ENCODE measurements at places on chromosomes 2 and 18.

- no peak for DNase-seq
Measured at GRCh38 chr2:178223806-178224205, 29.5 kb downstream of the OSBPL6 start.

DNA sequence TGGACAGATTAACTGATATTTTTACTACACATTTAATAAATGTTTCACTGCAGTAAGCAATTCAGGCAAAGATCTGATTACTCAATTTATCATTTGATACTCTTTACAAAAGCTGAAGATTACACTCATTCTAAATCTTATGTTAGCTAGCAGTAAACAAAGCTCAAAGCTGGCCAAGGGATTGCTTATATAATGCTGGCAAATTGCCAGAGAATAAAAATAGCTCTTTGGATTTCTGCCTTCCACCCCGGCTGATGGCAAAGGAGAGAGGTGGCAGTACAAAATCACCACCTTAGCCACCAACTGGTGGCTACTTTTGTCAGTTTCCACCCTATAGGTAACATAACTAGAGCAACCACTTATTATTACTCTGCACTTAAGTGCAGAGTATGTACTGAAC is 320.5 kb downstream of the FSIP2 start:
- DNase-seq: no peak

- no peak for DNase-seq
Measured at GRCh38 chr2:133600266-133600928, 32.1 kb upstream of the NCKAP5 start.

GRCh38 chr2:28370354-28370753 is 22.3 kb upstream of the FOSL2 start:
- DNase-seq: no peak

- DNase-seq: no peak
Measured at GRCh38 chr18:7062236-7062635, 55.4 kb downstream of the LAMA1 start.

DNA sequence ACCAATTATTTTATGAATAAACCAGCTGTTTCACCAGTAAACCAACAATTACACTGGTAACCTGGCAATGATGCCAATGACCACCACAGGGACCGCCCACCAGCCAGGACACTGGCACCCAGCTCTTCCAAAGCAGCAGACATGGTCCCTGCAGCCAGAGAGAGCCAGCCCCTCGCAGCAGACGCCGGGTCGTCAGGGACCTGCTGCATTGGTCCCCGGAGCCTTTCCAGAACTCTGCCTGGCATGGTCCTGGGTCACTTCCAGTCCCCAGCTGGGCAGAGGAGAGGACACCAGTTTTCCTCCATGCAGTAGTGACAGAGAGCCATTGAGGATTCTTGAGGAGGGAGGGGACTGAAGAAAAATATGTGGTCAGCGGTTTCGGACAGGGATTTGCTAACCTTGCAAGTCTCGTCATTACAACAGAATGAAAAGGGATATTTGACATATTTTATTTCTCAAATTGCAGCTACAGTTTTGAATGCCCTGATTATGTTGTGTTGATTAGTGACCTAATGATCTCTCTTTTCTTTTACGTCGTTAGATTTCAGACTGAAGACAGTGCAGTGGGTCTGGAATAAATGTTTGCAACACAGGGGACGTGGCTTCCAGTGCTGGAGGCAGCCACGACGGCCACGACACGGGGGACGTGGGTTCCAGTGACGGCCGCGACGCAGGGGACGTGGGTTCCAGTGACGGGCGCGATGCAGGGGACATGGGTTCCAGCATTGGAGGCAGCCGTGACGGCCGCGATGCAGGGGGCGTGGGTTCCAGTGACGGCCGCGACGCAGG is 154.5 kb downstream of the TPO start:
- peak; percentile 22 for DNase-seq

- no peak for DNase-seq
Measured at GRCh38 chr2:206693399-206694137, 24.6 kb downstream of the DYTN start.

GRCh38 chr2:135997380-135997779 is 12.0 kb upstream of the DARS1 start:
- no peak for DNase-seq

DNA sequence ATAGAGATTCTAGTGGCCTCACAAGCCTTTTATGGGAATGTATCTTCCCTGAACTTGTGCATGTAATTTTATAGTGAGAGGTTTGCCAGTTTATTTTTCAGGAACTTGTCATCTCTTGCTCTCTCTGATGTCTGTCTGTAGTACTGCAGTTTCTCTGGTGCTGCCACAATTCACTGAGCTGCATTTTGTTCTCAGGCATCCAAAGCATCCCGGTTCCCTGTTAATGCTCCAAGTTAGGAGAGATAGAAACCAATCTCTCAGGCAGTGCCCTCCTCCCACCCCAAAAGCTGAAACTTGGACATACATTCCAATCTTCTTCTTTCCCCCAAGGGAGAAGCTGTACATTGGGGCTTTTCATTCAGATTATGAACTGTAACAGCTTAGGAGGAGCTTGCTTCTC is 30.1 kb upstream of the GRB14 start:
- DNase-seq: no peak

DNA sequence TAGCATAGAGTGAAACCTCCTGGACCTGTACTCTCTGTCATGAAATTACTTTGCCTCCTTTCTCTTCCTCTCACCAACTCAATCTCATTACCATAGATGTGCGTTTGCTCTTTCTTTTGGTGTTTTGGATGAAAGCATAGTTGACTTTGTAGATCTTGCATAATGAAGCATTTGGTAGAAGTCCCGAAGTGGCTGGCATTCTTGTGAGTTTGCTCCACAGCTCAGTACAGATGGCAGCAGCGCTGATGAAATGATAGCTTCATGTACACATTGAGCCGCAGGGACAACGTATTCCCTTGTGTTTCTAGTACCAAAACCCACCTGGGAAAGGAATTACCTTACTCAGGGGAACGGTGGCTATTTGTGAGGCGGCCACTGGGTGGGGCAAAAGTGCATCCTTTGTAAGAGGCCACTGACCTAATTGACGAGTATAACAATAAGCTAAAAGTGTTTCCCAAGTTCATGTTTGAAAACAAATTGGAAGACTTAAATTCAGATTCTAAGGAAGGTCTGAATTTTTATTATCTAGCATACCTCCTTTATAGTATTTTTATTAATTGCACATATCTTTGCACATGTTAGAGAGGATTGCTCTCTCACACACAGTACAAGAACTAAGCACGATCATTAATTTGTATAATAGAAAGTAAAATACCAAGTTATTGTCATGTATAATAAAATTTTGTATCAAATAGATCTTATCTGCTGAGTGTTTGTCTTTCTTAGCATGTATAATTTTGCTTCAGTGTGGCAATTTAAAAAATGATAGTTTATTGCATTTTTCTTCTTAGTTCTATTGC is 25.4 kb upstream of the CDH7 start:
- DNase-seq: no peak

DNA sequence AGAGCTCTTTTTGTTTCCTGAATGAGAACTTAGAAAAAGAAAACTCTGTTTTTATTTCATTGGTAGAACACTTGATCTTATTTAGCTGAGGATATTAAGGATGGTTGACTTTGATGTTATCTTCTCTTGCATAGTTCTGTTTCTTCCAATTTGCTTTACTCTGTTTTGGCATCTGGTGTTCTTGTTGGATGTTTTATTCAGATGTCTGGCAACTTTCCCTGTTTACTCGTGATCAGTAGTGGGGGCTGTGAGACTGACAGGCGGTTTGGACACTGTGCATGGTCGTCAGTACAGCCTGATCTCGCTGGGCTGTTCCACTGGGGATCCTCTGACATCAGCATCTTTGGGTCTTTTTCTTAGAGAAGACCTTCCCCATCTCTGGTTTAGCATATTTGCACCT is 100.1 kb downstream of the TSN start:
- no peak for DNase-seq

GRCh38 chr2:190980630-190981209 is 33.3 kb downstream of the STAT1 start:
- no peak for DNase-seq

DNA sequence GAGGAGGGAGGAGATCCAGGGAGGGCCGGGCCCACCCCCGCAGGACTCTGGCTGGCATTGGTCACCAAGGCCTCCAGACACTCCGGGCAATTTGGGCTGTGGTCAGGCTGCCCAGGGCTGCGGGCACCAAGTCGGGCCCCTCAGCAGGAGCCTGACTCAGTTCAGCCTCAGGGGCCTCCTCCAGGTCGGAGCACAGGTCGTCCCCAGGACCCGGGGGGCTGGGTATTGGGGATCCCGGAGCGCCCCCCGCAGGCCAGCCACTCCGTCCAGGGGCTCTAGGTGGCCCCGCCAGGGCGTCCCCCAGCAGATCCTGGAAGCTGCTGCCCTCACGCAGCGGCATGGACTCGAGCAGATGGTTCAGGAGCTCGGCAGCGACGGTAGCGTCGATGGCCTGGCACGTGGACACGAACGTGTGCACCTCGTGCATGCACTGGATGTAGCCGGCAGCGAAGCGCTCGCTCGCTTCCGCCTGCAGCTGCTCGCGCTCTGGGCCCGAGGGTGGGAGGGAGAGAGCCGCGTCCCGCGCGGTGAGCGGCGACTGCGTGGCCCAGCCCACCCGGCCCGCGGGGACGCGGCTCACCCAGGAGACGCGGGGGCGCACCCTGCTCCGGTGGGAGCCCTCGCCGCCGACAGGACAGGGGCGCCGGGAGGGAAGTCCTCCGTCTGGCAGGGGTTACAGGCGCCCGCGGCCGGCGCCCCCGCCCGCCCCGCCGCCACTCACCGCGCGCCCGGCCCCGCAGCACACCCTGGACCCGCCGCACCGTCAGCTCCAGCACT is 884 bp downstream of the HES6 start:
- peak; percentile 51 for DNase-seq

DNA sequence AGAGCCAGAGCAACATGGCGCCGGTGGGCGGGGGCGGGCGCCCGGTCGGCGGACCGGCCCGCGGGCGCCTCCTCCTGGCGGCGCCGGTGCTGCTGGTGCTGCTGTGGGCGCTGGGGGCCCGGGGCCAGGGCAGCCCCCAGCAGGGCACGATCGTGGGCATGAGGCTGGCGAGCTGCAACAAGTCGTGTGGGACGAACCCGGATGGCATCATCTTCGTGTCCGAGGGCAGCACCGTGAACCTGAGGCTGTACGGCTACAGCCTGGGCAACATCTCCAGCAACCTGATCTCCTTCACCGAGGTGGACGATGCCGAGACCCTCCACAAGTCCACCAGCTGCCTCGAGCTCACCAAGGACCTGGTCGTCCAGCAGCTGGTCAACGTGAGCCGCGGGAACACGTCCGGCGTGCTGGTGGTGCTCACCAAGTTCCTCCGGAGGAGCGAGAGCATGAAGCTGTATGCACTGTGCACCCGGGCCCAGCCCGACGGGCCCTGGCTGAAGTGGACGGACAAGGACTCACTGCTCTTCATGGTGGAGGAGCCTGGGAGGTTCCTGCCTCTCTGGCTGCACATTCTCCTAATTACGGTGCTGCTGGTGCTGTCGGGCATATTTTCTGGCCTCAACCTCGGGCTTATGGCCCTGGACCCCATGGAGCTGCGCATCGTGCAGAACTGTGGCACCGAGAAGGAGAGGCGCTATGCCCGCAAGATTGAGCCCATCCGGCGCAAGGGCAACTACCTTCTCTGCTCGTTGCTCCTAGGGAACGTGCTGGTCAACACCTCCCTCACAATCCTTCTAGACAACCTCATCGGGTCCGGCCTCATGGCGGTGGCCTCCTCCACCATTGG is 507 bp downstream of the CNNM4 start:
- no peak for DNase-seq

GRCh38 chr2:176746411-176746810 is 466.2 kb upstream of the HNRNPA3 start:
- no peak for DNase-seq

GRCh38 chr2:143397884-143398614 is 268.8 kb downstream of the ARHGAP15 start:
- DNase-seq: no peak

DNA sequence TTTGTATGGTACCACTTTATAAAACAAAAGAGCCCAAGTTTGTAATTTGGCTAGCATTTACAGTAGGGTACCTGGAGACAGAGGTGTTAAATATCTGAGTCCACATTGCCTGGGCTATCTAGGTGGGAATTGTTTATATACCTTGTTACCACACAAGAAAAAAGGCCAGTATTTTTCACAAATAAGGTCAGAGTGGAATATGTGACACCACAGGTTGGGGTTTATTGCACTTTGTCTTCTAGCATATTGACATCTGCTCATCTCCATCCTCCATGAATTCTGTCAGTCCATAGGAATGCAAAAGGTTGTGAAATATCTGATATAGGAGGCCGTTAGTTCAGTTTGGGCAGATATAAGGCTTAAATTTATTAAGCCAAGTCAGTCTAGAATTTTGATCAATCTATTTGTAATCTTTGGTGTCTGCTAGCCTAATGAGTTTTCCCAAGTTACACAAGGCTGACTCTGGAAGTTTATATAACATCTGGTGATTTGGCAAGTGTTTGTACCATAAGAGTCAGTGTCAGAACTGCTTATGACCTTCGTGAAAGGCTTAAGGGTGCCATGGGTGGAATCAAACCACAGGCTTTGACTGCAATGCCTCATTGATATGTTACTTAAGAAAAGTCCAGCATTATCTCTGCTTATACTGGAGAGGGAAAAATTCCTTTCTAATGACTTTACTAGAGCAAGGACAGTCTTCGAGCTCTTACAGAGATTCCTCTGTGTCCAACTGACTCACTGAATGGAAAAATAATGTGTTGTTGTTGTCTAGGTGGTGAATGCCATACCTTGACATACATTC is 11.3 kb upstream of the DPP4 start:
- DNase-seq: no peak

- DNase-seq: no peak
Measured at GRCh38 chr2:118350621-118351020, 262.4 kb downstream of the INSIG2 start.

- DNase-seq: no peak
Measured at GRCh38 chr18:36757081-36757480, 71.7 kb downstream of the TPGS2 start.

DNA sequence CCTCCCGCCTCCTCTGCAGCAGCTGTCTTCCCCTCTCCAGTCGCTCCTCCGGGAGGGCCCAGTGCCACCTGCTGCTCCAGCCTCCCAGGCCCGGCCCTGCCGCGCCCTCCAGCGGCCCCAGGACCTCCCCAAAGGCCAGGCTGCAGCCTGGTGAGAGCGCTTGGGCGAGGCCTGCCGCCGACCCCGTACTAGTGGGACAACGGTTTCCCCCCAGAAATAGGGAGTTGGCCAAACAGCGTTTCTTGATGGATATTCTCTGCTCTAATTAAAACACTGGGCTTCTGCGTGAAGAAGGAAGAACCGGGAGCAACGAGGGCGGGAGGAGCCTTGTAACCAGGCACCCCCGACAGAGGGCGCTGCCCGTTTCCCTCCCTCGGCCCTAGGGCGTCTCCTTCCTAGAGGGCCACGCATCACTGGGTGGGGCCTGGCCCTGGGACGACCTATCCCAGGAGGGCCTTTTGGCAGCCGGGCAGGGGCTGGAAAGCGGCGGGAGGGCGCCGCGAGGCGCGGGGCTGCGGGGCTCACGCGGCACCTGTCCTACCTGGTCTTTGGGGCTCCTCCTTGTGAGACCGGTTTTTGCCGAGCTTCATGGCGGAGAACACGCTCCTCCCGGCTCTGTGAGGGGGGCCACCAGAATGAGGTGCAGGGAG is 25.4 kb upstream of the OTOF start:
- peak; percentile 81 for DNase-seq

Data from RWPE2 (cell line).